H7 (cell line): ENCODE measurements at places on chromosomes 2 and 18. TPM values are rescaled to one million over a fixed set of nuclear protein-coding genes. Genes with fewer than 3 reads are reported as not detected.

Gene DSG3
- not detected in 2 replicates for total RNA-seq

GRCh38 chr2:189188115-189188805, 8.7 kb upstream of the COL5A2 start:
- DNase-seq = no peak

DNA sequence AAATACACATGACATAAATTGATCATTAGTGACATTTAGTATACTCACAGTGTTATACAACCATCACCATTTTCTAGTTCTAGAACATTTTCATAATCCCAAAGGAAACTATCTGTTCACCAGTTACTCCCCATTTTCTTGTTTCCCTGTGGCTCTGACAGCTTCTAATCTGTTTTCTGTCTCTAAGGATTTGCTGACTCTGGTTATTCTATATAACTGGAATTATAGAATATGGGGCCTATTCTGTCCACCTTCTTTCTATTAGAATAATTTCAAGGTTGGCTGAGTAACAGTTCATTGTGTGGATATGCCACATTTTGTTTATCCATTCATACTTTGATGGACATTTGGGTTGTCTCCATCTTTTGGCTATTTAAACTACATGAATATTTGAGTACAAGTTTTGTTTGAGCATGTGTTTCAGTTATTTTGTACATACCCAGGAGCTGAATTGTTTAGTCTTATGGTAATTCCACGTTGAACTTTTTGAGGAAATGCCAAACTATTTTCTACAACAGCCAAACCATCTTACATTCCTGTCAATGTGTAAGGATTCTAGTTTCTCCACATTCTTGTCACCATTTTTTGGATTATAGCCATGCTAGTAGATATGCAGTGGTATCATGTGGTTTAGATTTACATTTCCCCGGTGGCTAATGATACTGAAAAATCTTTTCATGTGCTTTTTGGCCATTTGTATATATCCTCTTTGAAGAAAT, 20.5 kb downstream of the KIAA1328 start:
- no peak for DNase-seq

GRCh38 chr2:138081225-138082073, 117.2 kb downstream of the HNMT start:
- no peak for DNase-seq

DNA sequence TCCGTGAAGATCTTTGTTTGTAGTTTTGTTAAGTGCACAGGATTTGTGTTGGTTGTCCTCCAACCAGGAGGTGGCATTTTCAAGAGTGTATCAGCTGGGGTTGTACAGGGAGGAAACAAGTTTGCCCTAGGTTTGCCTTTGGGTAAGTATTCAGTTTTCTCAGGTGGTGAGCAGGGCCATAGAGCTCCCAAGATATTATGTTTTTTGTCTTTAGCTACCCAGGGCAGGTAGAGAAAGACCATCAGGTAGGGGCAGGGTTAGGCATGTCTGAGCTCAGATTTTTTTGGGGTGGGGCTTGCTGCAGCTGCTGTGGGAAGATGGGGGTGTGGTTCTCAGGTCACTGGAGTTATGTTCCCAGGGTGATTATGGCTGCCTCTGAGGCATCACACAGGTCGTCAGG, 191.6 kb downstream of the DCDC2C start:
- DNase-seq = no peak

GRCh38 chr2:237291138-237291792, 122.7 kb downstream of the COL6A3 start:
- no peak for DNase-seq

Gene UGT1A3
- total RNA-seq = not detected in 2 replicates

- DNase-seq = no peak
These were observed 32.3 kb downstream of the EML6 start for GRCh38 chr2:54755641-54756326.

DNA sequence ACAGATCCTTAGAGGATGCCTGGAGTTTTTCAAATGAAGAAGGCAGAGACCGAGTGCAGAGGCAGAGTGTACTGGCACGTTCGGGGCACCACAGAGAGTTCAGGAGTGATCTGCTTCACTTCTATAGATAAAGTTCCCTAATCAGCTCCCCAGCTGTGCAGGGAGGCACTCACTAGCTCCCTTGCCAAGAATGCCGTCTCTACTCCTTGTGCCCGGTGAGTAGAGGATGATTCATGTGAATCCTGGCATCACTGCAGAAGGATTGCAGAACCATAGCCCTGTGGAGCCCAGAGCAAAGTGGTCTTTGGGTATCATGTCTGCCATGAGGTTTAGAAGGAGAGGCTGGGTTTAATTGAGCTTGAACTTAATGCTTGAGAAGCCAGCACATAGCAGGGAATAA, 510.1 kb upstream of the RAB6C start:
- DNase-seq = no peak

Gene NFE2L2
- total RNA-seq = 19.2 and 23.6 TPM in 2 replicates
